T-helper 9 cell (primary cell): ENCODE measurements at places on chromosomes 11 and 22.

- no peak for DNase-seq
Measured at GRCh38 chr11:70338594-70338993, 59.7 kb upstream of the CTTN start.

- no peak for DNase-seq
Measured at GRCh38 chr11:46999217-46999616, 62.7 kb downstream of the CSTPP1 start.

DNA sequence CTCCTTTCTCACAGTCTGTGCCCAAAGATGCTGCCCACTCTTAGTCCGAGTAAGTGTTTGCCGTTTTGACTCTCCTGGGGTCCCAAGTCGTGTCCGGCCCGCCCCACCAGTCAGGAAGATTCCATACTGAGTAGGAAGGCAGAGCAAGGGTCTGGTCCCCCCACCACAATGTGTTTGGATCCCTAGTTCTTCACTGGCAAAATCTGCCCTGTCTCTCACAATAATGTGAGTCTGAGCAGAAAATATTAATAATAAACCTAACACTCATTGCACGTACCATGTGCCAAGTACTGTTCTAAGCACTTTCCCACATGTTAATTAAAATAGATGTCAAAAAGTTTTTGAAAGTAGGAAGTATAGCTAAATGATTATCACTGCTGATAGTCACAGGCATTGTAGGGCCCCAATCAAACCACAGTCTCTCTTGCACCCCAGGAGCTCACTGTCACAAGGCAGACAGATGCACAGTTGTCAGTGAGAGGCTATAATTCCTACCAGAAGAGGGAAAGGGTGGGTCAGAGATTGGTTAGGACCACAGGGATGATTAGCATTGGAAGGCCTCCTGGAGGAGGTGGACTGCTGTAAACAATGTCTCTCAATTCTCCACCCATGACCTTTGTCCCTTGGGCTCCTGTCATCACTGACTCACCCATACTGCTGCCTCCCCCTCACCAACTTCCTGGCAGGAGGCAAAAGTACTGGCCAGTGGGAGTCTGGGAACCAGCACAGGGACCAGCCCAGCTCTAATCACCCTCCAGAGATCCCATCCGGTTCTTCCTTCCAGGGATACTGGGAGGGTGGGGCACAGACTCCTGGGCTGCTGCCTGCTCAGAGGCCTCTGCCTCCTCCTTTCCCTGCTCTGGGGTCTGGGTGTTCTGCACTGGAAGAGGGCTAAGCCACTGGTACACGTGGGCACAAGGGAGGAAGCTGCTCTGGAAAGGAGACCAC lies 1.0 kb upstream of the POLD4 start:
- no peak for DNase-seq

DNA sequence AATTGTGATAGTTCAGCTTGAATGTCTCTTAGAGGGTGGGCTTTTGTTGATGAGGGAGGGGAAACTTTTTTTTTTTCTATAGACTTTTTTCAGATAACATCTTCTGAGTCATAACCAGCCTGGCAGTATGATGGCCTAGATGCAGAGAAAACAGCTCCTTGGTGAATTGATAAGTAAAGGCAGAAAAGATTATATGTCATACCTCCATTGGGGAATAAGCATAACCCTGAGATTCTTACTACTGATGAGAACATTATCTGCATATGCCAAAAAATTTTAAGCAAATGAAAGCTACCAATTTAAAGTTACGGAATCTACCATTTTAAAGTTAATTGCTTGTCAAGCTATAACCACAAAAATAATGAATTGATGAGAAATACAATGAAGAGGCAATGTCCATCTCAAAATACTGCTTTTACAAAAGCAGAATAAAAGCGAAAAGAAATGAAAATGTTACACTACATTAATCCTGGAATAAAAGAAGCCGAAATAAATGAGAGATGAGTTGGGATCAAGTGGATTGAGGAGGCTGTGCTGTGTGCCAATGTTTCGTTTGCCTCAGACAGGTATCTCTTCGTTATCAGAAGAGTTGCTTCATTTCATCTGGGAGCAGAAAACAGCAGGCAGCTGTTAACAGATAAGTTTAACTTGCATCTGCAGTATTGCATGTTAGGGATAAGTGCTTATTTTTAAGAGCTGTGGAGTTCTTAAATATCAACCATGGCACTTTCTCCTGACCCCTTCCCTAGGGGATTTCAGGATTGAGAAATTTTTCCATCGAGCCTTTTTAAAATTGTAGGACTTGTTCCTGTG lies 3.9 kb downstream of the MALAT1 start:
- no peak for DNase-seq

DNA sequence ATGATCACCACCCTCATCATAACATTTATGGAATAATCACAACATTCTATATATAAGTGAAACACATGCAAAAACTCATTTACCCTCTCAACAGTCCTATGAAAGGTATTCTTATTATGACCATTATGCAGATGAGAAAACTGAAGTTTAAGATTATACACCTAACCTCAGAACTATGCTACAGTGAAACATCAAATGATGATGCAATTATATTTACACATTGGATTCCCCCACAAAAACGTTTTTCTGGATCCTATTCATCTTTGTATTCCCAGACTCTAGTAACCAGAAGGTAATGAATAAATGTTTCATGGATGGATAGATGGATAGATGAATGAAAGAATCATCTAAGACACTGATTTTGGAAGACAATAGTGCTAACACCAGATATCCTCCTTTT lies 54.8 kb downstream of the TCP11L1 start:
- no peak for DNase-seq

- DNase-seq: no peak
Measured at GRCh38 chr11:92057849-92058442, 166.7 kb upstream of the FAT3 start.

DNA sequence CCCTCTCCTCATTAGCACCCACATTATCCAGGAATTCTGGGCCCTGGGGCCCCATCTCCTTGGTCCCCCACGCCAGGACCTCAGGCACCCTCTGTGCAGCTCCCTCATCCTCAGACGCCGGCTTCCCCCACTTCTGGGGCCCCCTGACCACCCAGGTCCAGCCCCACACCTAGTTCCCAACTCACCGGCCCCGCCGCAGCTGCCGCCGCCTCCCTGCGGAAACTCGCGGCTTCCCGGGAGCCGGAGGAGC lies at the start of gene PCSK7:
TSS of gene PCSK7 (minus strand) at position 232 of the 250 bp plus-strand sequence. CDS start 2,229 bp downstream, outside the sequence.
- no peak for DNase-seq
